ENCODE measurements at places on chromosomes 4 and X. TPM values are rescaled to one million over a fixed set of nuclear protein-coding genes. Genes with fewer than 3 reads are reported as not detected.

- DNase-seq, result no peak
These were observed 28.7 kb downstream of the TMEM31 start for GRCh38 chrX:103739421-103739820.

DNA sequence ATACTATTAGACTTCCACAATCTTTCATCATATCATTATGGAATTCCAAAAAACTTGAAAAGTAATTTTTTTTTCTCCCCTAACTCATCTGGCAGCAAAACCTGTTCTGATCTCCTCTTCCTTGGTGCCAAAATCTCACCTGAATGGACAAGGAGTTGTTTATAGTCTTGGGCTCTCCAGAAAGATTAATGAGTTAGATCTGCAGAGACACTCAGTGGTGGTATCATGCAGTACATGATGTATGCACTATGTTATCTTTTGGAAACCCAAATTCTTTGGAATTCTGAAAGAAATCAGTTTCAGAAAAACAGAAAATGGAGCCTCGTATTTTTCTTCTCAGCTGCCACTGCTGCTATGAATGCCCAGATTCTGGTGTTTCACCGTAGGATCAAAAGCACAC is 11.7 kb downstream of the GPM6B start:
- no peak for DNase-seq

Gene MAGEB5
- total RNA-seq, result not detected

- no peak for DNase-seq
These were observed 45.6 kb downstream of the FHL1 start for GRCh38 chrX:136192839-136193414.

GRCh38 chr4:152860046-152860445 is 76.1 kb upstream of the FHDC1 start:
- no peak for DNase-seq

Gene SSX2
- not detected for total RNA-seq

DNA sequence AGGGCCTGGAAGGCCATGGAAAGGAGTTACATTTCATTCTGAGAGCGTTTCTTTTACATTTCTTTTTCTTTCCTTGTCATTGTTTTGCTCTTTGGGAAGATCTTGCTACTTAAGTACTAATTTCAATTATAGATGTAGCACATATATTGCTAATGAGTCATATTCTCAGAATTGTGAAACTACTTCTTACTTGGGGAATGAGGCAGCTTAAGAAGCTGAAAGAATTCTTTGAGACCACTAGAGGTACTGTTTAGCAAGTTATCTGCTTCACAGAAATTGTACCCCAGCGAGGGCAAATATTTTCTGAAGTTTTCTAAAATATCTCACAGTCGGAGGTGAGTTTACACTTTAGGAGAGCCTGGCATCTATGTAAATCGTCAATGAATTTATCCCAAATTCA is 100.6 kb downstream of the AFF2 start:
- DNase-seq, result peak; percentile 32

GRCh38 chr4:127416115-127416514 is 216.6 kb upstream of the INTU start:
- DNase-seq, result no peak

DNA sequence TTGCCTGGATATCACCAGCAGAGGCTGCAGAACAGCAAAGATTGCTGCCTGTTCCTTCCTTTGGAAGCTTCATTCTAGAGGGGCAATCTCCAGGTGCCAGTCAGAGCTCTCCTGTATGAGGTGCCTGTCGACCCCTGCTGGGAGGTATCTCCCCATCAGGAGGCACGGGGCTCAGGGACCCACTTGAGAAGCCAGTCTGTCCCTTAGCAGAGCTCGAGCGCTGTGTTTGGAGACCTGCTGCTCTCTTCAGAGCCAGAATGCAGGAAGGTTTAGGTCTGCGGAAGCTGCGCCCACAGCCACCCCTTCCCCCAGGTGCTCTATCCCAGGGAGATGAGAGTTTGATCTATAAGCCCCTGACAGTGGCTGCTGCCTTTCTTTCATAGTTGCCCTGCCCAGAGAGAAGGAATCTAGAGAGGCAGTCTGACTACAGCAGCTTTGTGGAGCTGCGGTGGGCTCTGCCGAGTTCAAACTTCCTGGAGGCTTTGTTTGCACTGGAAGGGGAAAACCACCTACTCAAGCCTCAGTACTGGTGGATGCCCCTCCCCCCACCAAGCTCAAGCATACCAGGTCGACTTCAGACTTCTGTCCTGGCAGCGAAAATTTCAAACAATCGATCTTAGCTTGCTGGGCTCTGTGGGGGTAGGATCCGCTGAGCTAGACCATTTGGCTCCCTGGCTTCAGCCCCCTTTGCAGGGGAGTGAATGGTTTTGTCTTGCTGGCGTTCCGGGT is 57.9 kb downstream of the DKK2 start:
- DNase-seq, result no peak

Gene SLC9A7
- 11.3 TPM for total RNA-seq

DNA sequence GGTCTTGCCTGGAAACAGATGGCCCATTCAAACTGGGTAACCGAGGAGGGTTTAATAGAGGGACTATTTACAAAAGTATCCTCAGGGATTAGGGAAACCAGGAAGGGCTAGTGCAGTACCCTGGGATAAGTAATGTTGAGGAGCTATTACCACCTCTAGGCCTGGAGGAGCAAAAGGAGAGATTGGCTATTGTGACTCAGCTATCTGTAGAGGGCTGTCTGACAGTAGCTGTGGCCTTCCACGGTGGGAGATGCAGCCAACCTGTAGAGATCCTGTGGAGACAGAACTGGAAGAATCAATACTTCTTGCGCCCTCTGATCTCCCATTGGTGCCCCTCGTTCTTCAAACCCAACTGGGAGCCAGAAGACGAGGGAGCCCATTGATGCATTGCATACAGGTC is 34.1 kb upstream of the RPS6KA3 start:
- DNase-seq, result no peak

- no peak for DNase-seq
These were observed 65.6 kb upstream of the PGAM4 start for GRCh38 chrX:78035061-78035460.

Gene TMSB4X
- total RNA-seq, result 16,491 TPM

Gene KLB
- total RNA-seq, result not detected

DNA sequence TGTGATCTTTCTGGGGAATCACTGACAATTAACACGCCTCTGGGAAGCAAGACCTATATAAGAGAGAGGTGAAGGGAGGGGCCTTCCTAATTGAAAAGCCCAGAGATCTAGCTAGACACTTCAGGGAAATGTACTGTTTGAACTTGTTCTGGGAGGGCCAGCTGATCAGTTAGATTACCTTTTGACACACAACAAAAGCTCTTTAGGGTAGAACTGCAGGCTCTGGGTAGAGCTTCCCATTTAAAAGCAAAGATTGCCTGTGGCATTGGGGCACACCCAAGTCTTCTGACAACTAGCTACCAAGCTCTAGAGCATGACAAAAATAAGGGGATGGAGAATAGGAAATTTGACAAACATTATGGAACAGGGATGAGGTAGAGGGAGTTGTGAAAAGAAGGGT is 26.3 kb downstream of the AREG start:
- no peak for DNase-seq

Gene GRIA2
- not detected for total RNA-seq

DNA sequence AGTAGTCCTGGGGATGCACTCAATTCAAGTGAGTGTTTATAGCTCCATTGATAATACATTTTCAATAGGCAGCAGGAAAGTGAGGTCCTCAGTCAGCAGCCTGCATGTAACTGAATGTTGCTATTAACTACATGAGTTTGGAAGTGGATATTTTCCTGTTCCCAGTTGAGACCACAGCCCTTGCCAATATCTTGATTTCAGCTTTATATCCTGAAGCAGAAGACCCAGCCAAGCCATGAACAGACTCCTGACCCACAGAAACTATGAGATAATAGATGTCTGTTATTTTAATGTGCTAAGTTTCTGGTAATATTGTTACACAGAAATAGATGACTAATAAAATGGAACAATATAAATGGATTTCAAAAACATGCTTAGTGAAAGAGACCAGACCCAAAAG is 63.7 kb downstream of the VSIG4 start:
- no peak for DNase-seq

Gene KCNIP4
- total RNA-seq, result not detected

GRCh38 chr4:8940792-8941491 is 69.3 kb upstream of the HMX1 start:
- no peak for DNase-seq

Gene DCAF16
- total RNA-seq, result 26.8 TPM

DNA sequence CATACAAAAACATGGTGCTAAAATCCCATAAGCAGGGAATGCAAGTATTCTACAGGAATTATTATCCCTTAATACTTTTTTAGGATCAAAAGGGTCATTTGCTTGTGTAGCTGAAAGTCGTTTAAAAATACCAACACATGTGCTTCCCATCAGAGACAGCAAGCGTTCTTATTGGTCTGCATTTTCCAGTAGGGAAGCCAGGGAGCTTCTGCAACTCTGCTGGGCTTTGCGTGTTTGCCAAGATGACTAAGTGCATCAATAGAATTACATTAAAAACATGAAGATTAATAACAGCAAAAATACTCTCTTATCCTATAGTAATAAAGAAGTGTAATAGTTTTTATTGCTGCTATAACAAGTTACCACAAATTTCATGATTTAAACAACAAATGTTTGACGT is 111.2 kb downstream of the QDPR start:
- no peak for DNase-seq

- no peak for DNase-seq
These were observed 91.2 kb upstream of the SORBS2 start for GRCh38 chr4:185903205-185903604.

DNA sequence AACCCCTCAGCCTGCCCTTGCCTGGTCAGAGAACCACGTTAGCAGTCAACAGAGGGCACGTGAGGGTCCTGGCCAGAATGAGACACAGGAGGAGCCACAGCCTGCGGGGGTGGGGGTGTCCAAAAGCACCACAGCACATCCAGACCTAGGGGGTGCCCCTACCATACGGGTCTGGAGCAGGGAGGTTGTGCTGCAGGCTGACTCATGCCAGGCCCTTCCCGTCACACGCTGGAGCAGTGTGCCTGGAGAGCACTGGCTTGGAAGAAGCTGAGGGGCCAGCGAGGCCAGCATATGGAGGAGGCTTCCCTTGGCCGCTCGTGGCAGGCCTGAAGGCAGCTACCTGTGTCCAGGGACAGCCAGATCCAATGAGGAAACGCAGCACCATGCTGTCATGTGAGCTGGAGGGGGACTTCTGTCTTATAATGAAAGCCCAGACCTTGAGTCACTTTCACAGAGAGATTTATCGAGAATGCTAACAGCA is 1.5 kb upstream of the IRAK1 start:
- DNase-seq, result peak; percentile 65

GRCh38 chr4:123994917-123995316 is 598.3 kb downstream of the SPRY1 start:
- no peak for DNase-seq

DNA sequence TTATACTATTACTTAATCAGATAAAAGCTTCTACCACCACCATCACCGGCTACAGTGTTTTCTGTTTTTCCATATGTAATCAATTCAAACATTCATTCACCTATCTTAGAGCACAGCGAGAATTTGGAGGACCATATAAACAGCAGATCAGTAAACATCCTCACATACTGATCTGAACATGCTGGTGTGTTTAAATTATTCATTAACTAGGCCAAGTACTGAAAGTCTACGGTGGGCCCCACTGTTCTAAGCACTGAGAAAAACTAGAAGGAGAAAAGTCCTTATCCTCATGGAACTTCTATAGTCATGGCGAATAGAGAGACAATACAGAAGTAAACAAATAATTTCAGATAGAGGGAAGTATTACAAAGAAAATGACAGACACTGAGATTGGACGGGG is 176.6 kb downstream of the NR3C2 start:
- DNase-seq, result no peak

DNA sequence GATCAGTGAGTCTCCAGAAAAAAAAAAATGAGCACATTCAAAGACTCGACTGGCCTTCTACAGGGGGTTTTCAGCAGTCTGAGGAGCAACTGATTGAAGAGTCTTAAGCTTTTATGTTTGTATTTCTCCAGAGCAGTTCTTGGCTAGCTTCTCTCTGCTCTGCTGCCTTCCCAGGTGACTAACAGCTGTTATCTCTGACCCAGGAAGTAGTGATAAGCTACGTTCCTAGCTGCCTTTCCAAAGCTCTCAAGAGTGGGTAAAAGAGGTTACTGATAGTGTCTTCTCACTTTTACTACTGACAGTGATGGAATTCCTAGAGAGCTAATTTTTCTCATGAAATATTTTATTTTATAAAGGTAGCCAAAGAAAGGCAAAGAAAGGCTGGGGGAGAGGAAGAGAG is 66.6 kb downstream of the ENOX2 start:
- peak; percentile 0 for DNase-seq

DNA sequence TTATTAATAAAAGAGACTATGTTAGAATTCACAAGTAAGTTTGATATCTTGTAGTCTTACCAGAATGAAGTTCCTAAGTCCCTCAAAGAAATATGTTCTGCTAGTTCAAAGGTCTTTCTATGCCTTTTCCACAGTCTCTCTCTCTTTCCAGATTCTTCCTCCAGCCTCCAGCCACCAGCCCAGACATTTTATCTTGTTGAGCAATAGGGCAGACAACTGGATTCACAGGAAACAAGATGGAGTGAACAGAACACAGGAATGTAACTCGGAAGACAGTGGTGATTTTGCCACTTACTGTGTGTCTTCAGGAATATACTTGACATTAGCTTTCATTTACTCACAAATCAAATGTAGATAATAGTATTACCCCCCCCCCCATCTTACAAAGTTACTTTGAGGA is 17.1 kb upstream of the CPEB2 start:
- DNase-seq, result no peak

Gene ASB12
- not detected for total RNA-seq

Gene WDR44
- total RNA-seq, result 6.2 TPM

Gene PITX2
- 18.3 TPM for total RNA-seq

Gene CFAP99
- total RNA-seq, result not detected

DNA sequence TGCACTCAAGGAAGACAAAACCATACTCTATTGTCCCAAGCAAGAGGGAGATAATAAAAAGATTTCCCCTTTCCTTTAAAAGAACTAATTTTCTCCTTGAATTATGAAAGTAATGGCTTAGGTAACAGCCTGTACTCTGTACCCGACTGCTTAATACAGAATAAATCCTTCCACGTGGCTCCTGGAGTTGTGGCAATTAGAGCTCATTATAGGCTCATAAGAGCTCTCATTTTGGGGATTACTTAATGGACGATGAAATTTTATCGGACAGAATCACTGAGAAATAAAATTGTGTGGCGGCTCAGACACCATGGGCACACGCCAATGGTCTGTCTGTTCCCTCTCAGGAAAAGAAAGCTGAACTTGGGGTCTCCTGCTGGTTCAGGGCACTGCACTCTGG is 2.8 kb upstream of the GSX2 start:
- DNase-seq, result no peak

- DNase-seq, result no peak
These were observed 3.4 kb upstream of the MAML3 start for GRCh38 chr4:140157341-140157740.

DNA sequence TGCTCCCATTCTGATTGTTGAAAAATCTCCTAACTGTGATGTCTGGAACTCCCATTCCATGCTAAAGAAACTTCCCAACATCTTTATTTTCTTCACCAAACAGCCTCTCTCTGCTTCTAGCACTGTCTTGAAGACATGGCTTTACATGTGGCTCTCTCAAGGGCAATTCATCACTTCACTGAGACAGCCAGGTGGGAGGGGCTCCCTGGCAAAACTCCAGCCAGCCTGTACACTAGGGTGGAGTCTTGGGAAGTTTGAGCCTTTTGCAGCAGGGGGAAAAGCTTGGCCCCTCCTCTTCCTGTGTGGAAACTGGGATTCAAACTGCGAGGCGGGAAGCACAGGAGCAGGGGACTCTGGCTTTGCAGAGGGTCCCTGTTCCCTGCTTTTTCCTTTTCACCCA is 130.5 kb upstream of the TTC29 start:
- DNase-seq, result peak; percentile 8
